ENCODE measurements at places on chromosomes 7 and 10.
A peak's percentile ranks its signal among the peaks of the same experiment; 100 is the strongest.

- DNase-seq, result no peak
Observed at GRCh38 chr7:47576031-47576865, 5.7 kb downstream of the TNS3 start.

DNA sequence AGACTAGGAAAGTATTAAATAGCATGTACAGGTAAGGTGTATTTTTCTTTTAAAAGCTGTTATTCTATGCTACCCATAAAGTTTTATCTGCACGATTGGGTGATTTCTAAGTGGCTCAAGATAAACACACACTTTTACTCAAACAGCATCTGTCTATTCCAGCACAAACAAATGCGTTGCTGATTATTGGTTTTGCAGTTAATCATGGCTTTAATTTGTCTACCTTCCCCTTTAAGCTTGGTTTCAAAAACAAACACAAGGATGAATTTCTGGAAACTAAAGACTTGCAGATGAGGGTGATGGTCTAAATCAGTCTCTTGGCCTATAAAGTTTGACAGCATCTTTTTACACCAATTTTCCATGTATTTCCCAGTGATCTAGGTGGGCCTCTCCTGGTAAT is 94.2 kb downstream of the NRP1 start:
- DNase-seq, result no peak

- DNase-seq, result peak; percentile 75
Observed at GRCh38 chr7:143299840-143300239, 11.7 kb downstream of the CASP2 start.

- DNase-seq, result no peak
Observed at GRCh38 chr7:82395147-82395546, 48.4 kb downstream of the CACNA2D1 start.

DNA sequence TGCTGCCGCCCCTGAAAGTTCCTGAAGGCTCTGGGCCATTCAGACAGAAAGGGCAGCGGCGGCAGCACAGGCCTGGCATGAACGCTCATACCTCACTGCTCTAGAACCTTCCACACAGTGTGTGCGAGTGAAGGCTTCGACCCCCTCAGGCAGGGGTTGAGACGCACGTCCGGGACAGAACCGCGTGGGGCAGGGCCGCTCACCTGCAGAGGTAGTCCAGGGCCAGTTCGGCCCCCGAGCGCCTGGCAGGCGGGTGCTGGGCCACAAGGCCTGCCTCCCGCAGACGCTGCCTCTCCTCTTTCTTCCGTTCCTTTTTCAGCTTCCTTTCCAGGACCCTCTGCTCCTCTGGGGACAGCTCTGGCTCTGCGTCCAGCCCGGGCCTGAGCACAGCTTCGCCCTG is 26.8 kb downstream of the CYP2W1 start:
- no peak for DNase-seq

DNA sequence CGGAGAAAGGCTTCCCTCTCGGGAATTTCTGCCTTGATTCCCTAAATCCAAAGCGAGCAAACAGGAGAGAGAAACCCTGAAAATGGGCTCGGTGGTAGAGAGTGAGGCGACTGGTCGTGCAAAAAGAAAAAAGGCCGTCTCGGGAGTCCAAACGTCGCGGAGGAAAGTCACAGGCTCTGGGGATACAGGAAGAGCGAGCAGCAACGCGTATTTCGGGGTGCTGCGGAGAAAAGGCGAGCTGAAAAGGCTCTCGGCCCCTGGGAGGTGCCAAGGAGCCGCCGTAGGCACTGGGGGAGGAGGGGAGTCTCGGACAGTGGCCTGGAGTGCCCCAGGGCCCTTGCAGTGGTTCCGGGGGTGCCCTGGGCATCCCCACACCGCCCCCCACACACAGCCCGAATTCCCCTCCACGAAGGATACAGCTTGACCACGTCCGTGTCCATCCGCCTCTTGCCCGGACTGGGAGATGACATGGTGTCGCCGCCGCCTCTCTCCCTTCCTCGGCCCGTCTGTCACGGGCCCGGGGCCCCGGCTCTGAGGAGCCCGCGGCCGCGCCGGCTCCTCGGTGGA is 591 bp downstream of the UBE2H start:
- peak; percentile 36 for DNase-seq

- no peak for DNase-seq
Observed at GRCh38 chr7:90192876-90193750, 18.4 kb upstream of the STEAP2 start.

DNA sequence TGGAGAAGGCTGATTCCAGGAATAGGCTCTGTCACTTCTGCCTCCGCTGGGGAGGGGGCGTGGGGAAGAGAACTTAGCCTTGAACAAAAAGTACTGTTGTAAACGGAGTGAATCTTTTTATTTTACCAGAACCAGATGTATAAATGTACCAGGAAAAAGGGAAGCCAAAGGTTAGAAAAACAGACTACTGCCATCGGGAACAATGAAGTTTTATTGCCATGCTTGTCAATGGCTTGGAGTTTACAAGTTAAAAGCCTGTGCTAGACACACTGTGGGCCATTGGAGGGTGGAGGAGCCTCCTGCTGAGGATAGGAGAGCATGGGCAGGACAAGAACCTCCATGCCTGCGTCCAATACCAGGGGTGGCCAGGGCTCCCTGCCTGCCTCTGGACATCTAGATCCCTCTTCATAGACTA is 161.7 kb upstream of the LYZL2 start:
- no peak for DNase-seq

- no peak for DNase-seq
Observed at GRCh38 chr7:4958477-4959301, at the start of gene MMD2. TSS of gene MMD2 (minus strand) at chr7:4959187. CDS start at chr7:4959017, 170 bp downstream.

DNA sequence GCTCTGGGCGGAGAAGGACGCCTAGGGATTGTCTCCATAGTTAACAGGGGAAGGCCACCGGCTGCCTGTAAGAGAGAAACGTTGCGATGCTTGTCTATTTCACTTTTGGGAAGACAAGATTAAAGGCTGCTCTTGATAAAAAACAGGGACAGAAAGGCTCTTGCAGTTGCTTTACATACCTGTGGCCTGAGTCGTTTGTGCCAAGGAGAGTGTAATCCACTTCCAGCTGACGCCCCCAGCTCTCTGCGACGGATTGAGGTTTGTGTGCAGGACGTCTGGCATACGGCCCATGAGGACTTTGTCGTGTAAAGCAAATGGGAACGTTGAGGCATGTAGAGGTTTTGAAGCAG is 1.1 kb downstream of the MAP3K8 start:
- DNase-seq, result peak; percentile 12

DNA sequence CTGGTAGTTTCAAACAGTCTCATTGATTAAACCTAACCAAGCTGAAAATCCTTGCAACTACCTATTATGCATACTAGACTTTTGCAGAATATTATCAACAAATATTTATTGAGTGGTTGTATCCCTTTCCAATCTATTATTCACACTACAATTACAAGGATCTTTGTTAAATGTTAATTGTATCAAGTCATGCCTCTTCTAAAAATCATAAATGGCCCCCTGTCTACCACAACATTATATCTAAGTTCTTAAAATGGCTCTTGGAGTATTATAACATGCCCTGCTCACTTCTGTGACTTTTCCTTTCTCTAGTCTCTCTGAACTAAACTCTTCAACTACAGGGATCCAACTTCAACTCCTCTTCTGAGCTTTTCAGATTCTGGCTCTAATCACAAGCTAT is 219.3 kb downstream of the IMMP2L start:
- DNase-seq, result no peak

DNA sequence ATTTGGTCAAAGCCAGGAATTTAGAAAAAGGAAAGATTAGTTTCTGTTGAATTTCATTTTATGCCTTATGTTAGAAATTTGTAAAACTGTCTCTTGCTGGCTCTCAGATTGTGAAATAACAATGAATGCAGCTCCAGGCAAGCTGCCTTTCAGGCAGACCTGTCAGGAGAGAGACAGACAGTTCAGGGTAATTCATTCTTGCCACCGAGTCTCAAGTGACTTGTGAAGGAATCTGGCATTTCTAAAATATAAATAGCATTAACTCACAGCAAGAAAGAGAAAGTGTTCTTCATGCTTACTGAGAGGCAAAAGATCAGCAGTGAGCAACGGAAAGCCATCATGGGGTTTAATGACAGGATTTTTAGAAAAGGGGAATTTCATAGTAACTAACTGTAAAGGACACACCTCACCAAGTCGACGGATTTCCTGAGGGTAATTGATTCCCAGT is 442.3 kb upstream of the AKR1E2 start:
- DNase-seq, result no peak

GRCh38 chr10:5418584-5418983 is 6.2 kb downstream of the NET1 start:
- DNase-seq, result no peak

DNA sequence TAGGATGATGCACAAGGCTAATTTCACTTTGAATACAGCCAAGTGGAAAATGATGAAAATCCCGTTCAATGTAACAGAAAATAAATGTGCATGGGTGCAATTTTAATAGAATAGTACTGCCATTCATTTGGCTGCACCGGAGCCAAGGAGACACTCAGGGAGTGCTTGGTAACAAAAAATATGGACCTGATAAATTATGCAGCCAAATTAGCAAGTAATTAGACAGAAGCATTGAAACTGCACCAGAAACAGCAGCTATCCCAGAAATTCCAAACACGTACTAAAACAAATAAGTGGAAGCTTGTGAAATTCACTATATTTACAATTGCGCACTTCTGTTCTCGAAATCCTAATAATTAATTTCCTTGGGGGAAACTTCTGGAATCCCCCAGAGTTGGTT is 31.5 kb downstream of the ST8SIA6 start:
- DNase-seq, result no peak

DNA sequence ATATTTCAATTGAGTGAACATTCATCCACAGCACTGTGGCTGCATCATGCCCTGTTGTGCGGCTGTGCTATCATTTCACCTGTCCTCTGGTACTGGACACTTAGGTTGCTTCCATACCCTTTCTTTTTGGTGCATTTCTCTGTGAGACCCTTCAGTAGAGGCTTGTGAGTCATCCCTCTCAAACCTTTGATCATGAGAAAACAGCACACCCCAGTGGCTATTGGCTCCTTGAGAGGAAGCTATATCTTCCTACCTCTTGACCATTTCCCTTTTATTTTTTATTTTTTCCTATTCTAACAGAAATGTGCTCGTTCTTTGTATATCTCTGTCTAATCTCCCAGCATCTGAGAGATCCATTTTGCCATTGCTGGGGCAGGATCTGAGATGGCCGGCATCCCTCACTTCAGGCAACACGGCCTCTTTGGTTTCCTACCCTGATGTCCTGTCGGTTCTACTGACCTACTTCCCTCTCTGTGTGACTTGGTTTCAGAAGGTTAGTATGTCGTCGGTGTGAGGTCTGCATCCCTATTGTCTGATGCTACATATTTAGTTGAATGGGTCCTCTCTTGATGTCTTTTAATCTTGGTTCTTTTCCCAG is 23.8 kb upstream of the PIK3AP1 start:
- DNase-seq, result peak; percentile 10

DNA sequence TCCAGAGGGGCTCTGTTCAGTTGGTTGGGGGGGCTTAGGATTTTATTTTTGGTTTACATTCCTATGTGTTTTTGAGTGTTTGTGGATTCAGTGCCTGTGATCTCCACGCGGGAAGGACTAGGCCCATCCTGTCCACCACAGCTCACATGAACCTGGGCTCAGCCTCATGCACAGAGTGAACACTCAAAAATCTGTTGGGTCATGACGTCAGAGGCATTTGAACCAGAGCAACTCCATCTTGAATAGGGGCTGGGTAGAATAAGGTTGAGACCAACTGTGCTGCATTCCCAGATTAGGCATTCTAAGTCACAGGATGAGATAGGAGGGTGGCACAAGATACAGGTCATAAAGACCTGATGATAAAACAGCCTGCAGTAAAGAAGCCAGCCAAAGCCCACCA is 133.3 kb downstream of the RAMP3 start:
- DNase-seq, result no peak

DNA sequence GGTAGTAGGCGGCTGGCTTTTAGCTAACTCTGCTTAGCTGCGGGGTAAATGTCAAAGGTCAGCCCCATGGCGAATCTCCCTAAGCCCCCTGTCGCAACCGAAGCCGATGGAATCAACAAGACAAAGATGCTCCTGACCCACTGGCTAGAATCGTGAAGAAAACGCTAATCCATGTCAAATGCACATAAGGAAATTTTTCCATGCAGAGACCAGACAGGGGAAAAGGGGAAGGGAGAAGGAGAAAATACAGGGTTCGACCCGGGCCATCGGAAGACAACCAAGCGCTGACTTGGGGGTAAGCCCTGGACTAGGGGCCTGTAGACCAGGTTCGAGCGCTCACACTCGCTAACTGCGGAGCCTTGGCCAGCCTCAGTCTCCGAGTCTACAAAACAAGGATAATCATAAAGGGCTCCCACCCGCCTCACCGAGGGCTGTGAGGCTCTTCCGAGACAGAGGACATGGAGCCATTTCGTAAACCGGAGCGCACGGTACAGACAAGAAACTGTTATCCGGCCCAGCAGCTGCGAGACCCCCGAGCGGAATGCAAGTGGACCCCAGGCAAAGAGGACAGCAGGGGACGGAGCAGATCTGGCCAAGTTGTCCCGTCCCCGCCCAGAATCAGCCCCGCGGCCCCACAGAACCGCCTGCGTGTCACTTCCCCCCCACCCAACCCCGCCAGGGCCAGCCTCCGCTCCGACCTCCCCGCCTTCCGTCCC is 507 bp downstream of the SAR1A start:
- no peak for DNase-seq

- DNase-seq, result no peak
Observed at GRCh38 chr10:37854626-37855025, 2.8 kb downstream of the ZNF248 start.

- no peak for DNase-seq
Observed at GRCh38 chr7:140009735-140010134, 53.0 kb downstream of the PARP12 start.

DNA sequence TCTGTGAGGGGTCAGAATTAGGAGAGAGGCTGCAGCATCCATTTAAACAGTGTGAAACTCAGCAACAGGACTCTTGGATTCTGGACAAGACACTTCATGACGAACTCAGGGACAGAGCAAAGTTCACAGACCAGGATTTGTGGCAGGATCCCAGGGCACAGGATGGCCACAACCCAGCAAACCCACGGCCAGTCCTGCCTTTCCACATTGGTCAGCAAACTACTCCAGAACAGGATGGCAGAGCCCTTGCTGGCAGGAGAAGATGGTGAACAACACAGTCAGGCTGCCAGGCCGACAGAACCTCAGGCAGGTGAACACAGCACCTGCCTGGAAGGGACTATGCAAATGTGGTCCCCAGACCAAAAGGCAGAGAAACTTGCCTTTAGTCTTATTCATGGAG is 34.4 kb downstream of the VSTM4 start:
- no peak for DNase-seq

DNA sequence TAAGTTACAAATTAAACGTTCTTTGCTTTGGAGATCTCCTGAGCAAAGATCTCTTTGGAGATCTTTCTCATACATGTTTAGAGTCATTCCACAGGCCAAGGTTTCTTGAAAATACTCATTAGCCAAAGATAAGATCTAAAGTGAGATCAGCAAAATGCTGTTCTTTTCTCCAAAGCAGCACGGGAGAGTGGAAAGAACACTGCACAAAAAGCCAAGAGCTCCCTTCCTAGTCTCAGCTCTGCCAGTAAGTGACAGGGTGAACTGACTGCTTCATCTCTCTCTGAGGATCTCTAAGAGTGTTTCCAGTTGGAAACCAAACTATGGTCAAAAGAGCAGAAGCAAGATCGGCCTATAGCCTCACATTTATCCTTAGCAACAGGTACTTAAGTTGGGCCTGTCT is 168.4 kb upstream of the ASAH2 start:
- DNase-seq, result no peak

All from CD4-positive, alpha-beta T cell treated with Interleukin-17A for 1 hour (primary cell).